ENCODE measurements at places on chromosomes 3 and 15. TPM values are rescaled to one million over a fixed set of nuclear protein-coding genes. Genes with fewer than 3 reads are reported as not detected.
A peak's percentile ranks its signal among the peaks of the same experiment; 100 is the strongest.

- no peak for DNase-seq
These were observed 4.8 kb upstream of the BCL6 start for GRCh38 chr3:187750006-187750512.

DNA sequence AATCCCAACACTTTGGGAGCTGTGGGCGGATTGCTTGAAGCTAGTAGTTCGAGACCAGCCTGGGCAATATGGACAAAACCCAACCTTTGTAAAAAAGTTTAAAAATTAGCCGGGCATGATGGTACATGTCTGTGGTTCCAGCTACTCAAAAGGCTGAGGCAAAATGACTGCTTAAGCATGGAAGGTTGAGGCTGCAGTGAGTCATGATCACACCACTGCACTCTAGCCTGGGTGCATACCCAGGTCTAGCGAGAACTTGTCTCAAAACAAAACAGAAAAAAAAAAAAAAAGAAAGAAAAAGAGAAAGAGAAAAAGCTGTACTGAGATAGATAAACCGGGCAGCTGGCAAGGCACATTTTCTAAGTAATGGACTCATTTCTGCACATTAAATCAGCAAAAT is 10.6 kb downstream of the ARPP19 start:
- no peak for DNase-seq

- no peak for DNase-seq
These were observed 789.5 kb upstream of the CFAP20DC start for GRCh38 chr3:59839283-59839682.

- DNase-seq: no peak
These were observed 120.6 kb downstream of the CPNE4 start for GRCh38 chr3:131914090-131914691.

DNA sequence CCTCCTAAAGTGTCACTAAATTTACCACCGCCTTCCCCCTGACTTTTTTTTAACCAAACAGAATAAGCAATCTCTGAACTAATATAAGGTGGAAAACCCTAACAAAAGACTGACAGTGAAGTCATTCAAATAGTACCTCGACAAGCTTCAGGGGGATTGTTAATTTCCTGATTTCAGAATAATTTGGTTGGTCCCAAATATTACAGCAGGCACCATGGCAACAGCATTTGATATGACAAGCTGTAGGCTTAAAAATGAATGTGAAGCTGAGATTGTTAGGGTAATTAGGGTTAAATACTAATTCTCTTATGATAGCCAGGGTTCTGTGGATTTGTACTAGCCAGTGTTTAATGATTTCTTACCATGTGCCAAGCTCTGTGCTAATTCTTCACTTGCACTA is 63.5 kb upstream of the GOLGA8B start:
- DNase-seq: no peak

DNA sequence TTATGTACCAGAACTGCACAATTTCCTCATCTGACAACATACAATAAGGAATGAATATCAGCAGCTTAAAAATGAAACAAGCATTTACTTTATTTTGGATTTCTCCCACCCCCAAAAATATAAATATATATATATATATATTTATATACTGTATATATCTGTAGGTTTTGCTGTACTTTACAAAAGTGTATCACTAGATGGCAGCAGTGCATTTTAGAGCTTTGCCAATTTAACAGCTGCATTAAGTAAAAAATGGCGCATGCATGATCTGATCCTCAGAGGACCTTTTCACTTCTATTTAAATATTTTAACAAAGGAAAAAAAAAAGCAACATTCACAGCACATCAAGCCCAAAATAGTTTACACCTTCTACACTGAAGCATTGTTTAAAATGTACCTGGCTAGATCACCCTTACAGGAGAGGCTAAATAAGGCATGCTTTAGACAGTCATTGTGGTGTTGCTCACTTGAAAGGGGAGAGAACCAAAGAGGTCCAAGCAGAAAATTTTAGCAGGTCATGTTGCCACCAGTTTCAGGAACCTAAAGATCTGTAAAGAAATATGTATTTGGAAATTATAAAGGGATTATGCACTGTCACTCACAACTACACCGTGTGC is 72.6 kb downstream of the NPTN start:
- peak; percentile 18 for DNase-seq

GRCh38 chr3:68306571-68306970 is 625.8 kb downstream of the TAFA4 start:
- DNase-seq: peak; percentile 12

- no peak for DNase-seq
These were observed 28.4 kb upstream of the MAGI1 start for GRCh38 chr3:66066963-66067617.

Gene CPEB1
- total RNA-seq: 0.17 TPM

Gene EFL1
- 19.9 TPM for total RNA-seq

Data from CD4-positive, alpha-beta memory T cell (primary cell).